ENCODE measurements at places on chromosomes 3 and 15.

- no peak for DNase-seq
Measured at GRCh38 chr15:94451466-94451865, 220.1 kb downstream of the MCTP2 start.

DNA sequence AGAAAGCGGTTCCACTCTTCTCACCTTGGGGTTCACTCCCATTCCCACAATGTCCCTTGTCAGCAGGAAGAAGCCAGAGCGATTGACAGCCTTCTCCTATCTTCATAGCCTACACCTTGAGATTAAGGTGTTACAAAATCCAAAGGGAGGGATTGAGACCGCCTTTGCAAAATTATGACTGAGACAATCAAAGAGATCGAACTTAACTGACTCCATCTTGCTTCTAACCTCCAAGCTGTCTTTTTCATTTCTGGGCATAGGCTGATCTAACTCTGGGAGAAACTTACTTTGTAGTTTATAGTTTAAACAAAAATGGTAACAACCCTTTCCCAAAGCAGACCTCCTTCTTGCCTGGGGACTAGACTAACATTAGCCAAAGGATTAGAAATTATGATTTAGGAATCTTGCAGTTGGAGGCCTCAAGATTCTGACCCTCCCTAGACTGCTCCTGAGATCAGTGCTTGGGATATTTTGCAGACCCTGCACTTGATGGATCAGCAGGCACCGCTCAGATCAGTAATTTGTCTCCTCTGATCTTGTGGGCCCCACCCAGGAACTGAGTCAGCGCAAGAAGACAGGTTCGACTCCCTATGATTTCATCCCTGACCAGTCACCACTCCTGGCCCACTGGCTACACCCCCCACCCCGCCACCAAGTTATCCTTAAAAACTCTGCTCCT is 40.0 kb downstream of the PAQR5 start:
- no peak for DNase-seq

DNA sequence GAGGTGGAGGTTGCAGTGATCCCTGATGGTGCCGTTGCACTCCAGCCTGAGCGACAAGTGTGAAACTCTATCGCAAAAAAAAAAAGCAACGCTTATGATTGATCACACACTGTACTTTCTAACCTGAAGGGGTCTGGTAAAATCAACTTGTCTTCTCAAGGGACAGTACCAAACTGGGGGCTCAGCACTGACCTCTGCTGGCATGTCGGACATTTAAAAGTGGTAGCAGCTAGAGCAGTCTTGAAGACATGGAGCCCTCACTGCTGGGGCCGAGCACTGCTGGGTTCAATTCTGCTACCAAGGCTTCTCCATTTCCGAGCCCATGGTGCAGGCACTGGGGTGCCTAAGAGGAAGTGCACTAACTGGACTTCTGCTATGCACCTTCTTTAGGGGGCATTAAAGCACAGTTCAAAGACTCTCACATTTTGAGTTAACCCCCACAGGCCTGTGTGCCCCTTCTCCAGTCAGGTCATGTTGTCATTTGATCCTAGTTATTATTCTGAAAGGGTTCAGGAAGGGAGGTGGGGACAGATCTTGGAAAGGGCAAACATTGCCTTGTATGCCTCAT is 26.4 kb upstream of the LAMP3 start:
- peak; percentile 34 for DNase-seq

- no peak for DNase-seq
Measured at GRCh38 chr15:32104061-32104995, 74.0 kb downstream of the CHRNA7 start.

- DNase-seq: no peak
Measured at GRCh38 chr15:44394062-44394461, 33.4 kb upstream of the CTDSPL2 start.

GRCh38 chr3:124599147-124599765 is 131.0 kb upstream of the UMPS start:
- no peak for DNase-seq

- DNase-seq: no peak
Measured at GRCh38 chr15:66897971-66898370, 167.4 kb upstream of the SMAD3 start.

DNA sequence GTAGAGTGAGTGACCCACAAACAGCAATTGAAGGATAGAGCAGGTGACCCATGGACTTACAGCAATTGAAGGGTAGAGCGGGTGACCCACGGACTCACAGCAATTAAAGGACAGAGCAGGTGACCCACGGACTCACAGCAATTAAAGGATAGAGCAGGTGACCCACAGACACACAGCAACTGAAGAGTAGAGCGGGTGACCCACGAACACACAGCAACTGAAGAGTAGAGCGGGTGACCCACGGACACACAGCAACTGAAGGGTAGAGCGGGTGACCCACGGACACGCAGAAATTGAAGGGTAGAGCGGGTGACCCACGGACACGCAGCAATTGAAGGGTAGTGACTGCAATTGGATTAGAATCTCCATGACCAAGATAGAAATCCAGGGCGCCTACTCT is 9.8 kb upstream of the TNK2 start:
- DNase-seq: no peak

- no peak for DNase-seq
Measured at GRCh38 chr3:195407531-195408409, 35.0 kb downstream of the ACAP2 start.

GRCh38 chr3:71376911-71377310 is 206.6 kb downstream of the FOXP1 start:
- DNase-seq: no peak

GRCh38 chr3:197031315-197032285 is 2.0 kb upstream of the MELTF start:
- DNase-seq: peak; percentile 86
